ENCODE measurements at places on chromosomes 3 and 15.

- no peak for DNase-seq
Measured at GRCh38 chr15:70636540-70637165, 126.7 kb downstream of the UACA start.

- no peak for DNase-seq
Measured at GRCh38 chr15:33860754-33861153, 107.5 kb upstream of the CHRM5 start.

DNA sequence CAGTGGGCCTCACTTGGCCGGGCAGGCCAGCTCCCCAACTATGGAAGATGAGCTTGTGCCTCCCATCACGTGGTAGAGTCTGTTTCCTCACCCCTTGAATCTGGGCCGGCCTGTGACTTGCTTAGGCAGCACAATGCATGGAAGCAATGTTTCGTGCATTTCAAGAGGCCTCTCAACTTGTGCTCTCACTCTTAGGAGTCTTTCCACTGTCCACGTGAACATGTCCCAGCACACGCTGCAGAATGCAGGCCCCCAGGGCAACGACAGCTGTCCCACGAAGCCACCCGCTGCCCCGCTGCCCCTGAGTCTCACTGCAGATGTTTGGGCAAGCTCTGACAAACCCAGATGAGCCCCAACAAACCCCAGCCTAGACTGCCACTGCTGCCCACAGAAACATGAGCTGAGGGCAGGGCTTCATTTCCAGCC is 27.2 kb upstream of the SLC41A3 start:
- DNase-seq, result no peak

- DNase-seq, result no peak
Measured at GRCh38 chr3:71868876-71869275, 83.9 kb upstream of the PROK2 start.

DNA sequence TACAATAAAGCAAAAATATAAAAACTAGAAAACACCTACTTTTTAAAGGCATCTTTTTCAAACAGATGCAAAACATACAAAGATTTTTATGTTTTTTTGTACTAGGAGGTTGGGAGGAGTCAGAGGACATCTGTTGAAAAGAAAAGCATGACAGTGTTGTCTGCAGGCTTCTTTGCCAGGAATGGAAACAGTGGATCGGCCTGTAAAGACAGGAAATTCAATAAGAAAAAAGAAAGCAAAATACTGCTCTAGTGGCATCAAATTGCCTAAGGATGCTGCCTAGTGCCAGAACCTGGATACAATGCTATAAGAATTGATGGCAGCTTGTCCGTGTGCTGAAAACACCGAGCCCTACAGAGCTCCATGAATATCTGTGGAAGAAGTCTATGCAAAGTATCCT is 69.9 kb downstream of the TBC1D5 start:
- DNase-seq, result peak; percentile 41

DNA sequence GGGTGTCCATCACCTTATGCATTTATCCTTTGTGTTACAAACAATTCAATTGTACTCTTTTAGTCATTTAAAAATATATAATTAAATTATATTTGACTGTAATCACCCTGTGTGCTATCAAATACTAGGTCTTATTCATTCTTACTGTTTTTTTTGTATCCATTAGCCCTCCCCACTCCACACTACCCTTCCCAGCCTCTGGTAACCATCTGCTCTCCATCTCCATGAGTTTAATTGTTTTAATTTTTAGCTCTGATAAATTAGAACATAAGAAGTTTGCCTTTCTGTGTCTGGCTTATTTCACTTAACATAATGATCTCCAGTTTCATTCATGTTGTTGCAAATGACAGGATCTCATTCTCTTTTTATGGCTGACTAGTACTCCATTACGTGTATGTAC is 16.8 kb downstream of the C3orf20 start:
- no peak for DNase-seq

DNA sequence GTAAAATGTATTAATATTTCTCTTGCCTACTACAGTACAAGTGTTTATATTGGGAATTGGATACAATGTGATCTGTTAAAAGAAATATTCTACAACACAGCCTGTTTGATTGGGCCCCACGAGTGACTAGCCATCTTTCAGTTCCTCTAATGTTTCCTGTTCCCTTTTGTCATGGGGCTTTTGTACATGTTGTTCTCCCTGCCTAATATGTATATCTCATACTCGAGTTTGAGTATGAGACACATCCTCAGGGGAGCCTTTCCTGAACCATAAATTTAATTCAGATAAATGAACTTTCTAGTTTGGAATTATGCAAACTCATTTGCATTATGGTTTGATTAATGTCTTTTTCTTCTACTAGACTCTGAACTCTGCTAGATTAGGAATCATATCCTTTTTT is 65.5 kb downstream of the MEF2A start:
- peak; percentile 10 for DNase-seq

- no peak for DNase-seq
Measured at GRCh38 chr3:72311425-72311824, 526.5 kb upstream of the PROK2 start.
